Vagina (tissue), 2 donors: ENCODE measurements at places on chromosomes 5 and 9. TPM values are rescaled to one million over a fixed set of nuclear protein-coding genes. Genes with fewer than 3 reads are reported as not detected.

DNA sequence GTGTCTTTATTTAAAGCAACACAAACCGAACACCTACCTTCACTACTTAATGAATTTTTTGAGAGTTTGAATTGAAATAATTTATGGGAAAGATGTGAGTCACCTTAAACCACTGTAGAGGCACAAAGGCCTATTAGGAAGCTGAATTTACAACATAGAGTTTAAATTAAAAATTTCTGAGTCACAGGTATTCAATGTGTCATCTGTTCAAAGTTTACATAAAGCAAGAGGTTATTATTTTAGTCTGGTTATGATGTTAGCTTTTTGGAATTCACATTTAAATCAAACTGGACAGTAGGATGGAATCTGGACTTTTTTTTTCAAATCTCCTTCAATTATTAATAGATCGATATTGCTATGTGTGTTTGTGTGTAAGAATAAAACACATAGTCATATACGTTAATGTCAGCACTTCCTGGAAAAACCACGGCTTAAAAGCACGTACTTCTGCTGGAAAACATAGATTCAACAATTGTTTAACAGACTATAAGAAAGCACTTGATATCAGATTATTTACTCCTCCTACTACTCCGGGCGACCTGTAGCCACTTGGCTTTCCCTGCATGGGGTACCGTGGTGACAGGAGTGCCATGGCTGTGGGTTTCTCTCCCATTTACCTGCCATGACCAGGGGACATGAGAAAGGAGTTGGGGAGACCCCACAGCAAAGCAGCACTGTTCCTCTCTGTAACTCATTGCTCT lies 638.6 kb downstream of the SEMA5A start:
- H3K27me3 ChIP-seq, result no peaks in the 10 kb centered on the region
- no peak overlapping the region for H3K4me3 ChIP-seq
- H3K36me3 ChIP-seq, result no peaks in the 10 kb centered on the region
- DNase-seq, result no peak
- no peaks in the 10 kb centered on the region for H3K4me1 ChIP-seq

- H3K36me3 ChIP-seq, result no peaks in the 10 kb centered on the region
- H3K27me3 ChIP-seq, result no peaks in the 10 kb centered on the region
- no peak for DNase-seq
- no peak overlapping the region for H3K4me3 ChIP-seq
- H3K4me1 ChIP-seq, result no peaks in the 10 kb centered on the region
These were observed 157.5 kb upstream of the MAP1B start for GRCh38 chr5:71949772-71950171.

DNA sequence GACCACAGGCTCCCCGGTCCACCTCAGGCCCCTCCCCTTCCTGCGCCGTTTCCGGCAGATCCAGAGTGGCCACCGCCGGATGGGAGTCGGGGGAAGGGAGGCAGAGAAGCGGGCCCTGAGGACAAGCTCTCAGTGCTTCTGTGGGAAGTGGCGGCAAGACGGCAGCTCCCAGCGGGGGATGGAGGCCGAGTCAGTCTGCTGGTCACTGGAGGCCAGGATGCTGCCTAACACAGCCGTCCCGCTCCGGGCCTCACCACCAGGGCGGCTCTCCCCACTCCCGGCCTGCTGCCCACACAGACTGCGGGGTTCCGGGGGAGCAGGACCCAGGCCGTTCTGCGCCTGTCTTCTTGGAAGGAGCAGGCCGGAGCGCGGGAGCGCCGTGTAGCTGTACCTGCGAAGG lies 31.4 kb downstream of the FXN start:
- DNase-seq, result no peak
- no peaks in the 10 kb centered on the region for H3K27me3 ChIP-seq
- peaks cover 8% of the 10 kb centered on the region for H3K36me3 ChIP-seq
- no peak overlapping the region for H3K4me3 ChIP-seq

DNA sequence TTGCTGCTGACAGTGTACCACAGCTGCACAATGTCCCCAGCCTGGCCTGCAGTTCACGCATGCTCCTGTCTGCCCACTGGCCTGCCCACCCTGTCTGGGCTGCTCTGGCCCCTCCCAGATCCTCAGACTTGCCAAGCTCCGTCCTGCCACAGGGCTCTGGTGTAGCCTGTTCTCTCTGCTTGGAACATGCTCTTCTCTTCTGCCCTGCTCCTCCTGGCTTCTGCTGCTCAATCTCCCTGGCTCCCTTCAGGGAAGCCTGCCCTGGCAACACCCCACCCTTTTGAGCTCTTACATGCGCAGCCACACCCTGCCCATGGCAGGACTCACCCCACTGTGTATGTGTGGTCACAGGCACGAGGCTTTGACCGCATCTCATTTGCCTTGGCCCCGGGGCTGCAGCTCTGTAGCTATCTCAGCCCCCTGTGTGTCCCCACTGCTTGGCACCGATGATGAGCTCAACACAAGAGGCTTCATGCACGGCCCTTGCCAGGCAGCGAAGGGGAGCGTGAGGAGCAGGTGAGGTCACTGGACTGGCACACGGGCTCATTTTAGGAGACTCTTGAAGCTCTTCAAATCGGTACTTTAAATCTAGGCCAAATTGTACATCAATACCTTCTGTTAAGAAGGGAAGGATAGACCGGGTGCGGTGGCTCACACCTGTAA lies 20.4 kb upstream of the BRD3 start:
- no peaks in the 10 kb centered on the region for H3K4me1 ChIP-seq
- H3K27me3 ChIP-seq, result no peaks in the 10 kb centered on the region
- no peak overlapping the region for H3K27ac ChIP-seq
- no peaks in the 10 kb centered on the region for H3K36me3 ChIP-seq
- no peak for DNase-seq

DNA sequence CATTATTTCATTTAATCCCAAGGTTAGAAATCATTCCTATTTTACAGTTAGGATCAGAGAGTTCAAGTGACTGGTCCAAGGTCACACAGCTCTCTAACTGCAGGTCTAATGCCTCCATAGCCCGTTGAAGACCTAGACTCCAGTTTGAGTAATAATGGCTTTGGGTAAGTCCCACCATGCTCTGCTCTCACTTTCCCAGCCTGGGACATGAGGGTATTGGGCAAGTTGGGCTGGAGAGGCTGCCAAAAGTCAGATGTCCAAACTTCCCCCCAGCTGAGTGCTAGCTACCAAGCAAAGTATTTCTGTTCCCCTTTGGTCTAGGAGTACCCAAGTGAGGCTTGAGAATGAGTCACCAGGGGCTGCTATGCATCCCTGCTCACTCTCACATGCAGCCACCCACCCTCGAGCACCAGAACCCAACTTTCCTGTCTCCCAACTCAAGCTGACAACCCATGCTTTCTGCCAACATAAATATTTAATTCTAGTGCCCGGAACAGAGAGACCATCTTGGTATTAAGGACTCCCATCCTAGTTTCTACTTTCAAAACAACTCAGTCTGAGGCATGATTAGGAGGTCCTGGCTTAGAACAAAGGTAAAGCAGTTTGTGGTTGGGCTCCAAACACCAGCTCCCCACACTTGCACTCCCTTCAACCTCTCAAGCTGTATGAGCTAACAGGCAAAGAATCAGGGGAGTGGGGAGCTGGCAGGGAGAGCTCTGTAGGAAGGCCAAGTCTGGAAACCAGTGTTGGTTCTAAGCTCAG lies 236.5 kb upstream of the TRIM32 start:
- no peaks in the 10 kb centered on the region for H3K36me3 ChIP-seq
- no peak for DNase-seq
- H3K4me3 ChIP-seq, result no peak overlapping the region
- peaks cover 26% of the 10 kb centered on the region for H3K4me1 ChIP-seq
- H3K27ac ChIP-seq, result no peak overlapping the region
- H3K27me3 ChIP-seq, result no peaks in the 10 kb centered on the region

- DNase-seq, result no peak
- peaks cover 6% of the 10 kb centered on the region for H3K27me3 ChIP-seq
- no peak overlapping the region for H3K4me3 ChIP-seq
These were observed 1.6 kb downstream of the BRINP1 start for GRCh38 chr9:119367683-119368075.

DNA sequence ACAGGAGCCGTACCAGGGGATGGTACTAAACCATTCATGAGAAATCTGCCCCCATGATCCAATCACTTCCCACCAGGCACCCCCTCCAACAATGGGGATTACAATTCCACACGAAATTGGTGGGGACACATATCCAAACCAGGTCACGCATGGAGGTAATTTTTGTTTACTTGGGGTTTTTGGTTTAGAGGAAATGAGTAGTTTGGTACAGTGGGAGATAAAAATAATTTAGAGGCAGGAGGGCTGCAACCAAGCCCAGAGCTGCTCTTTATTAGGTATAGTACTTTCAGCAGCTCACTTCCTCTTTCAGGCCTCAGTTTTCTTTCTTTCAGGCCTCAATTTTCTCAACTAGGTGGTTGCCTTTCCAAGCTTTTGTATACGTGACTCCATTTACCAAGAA lies 23.2 kb downstream of the PRUNE2 start:
- no peaks in the 10 kb centered on the region for H3K36me3 ChIP-seq
- no peak overlapping the region for H3K27ac ChIP-seq
- DNase-seq, result no peak
- H3K27me3 ChIP-seq, result no peaks in the 10 kb centered on the region
- H3K4me3 ChIP-seq, result no peak overlapping the region

DNA sequence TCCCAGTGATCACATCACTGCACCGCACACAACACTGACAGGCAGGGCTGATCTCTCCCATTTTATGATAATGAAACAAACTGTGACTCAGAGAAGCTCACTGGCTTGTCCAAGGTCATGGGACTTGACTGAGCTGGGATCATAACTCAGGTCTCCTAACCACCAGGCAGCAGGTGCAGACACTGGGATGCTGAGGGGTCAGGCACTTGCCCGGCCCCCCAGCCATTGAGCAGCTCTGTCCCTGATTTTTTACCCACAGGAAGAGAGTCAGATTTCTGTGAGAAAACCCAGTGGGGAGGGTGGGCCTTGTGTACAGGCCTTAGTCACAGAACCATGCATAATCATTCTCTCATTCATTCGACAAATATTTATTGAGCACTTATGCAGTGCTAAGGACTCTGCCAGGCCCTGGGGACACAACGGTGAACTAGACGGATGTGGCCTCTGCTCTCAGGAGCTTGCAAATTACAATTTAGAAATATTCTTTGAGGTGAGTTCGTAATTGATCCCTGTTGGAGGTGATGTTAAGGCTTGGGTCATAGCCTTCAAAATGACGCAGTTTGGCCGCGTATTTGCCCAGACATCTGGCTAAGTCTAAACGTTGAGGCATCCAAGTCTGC lies 54.5 kb upstream of the TGFBR1 start:
- H3K36me3 ChIP-seq, result peaks cover 6% of the 10 kb centered on the region
- H3K27ac ChIP-seq, result no peak overlapping the region
- no peaks in the 10 kb centered on the region for H3K27me3 ChIP-seq
- H3K4me3 ChIP-seq, result no peak overlapping the region
- no peaks in the 10 kb centered on the region for H3K4me1 ChIP-seq

- DNase-seq, result no peak
- no peak overlapping the region for H3K4me3 ChIP-seq
These were observed 116.5 kb downstream of the BRINP1 start for GRCh38 chr9:119252671-119253299.

GRCh38 chr5:124889850-124890249 lies 143.4 kb upstream of the ZNF608 start:
- no peaks in the 10 kb centered on the region for H3K27me3 ChIP-seq
- H3K4me1 ChIP-seq, result no peaks in the 10 kb centered on the region
- H3K4me3 ChIP-seq, result no peak overlapping the region
- DNase-seq, result no peak
- H3K36me3 ChIP-seq, result no peaks in the 10 kb centered on the region

GRCh38 chr9:110429453-110429852 lies 91.8 kb upstream of the TXNDC8 start:
- H3K4me3 ChIP-seq, result no peak overlapping the region
- H3K27ac ChIP-seq, result no peak overlapping the region
- H3K27me3 ChIP-seq, result no peaks in the 10 kb centered on the region
- no peaks in the 10 kb centered on the region for H3K4me1 ChIP-seq

The PCDHB10 gene
- total RNA-seq, result 3.2 TPM

The PCDH1 gene
- total RNA-seq, result 38.8 TPM

The MYO10 gene
- total RNA-seq, result 22.1 TPM

The NR4A3 gene
- 23.3 TPM for total RNA-seq

The QRFP gene
- total RNA-seq, result not detected

The NRG2 gene
- total RNA-seq, result 5.2 TPM
